ENCODE measurements at places on chromosomes 12 and 14. TPM values are rescaled to one million over a fixed set of nuclear protein-coding genes. Genes with fewer than 3 reads are reported as not detected.

DNA sequence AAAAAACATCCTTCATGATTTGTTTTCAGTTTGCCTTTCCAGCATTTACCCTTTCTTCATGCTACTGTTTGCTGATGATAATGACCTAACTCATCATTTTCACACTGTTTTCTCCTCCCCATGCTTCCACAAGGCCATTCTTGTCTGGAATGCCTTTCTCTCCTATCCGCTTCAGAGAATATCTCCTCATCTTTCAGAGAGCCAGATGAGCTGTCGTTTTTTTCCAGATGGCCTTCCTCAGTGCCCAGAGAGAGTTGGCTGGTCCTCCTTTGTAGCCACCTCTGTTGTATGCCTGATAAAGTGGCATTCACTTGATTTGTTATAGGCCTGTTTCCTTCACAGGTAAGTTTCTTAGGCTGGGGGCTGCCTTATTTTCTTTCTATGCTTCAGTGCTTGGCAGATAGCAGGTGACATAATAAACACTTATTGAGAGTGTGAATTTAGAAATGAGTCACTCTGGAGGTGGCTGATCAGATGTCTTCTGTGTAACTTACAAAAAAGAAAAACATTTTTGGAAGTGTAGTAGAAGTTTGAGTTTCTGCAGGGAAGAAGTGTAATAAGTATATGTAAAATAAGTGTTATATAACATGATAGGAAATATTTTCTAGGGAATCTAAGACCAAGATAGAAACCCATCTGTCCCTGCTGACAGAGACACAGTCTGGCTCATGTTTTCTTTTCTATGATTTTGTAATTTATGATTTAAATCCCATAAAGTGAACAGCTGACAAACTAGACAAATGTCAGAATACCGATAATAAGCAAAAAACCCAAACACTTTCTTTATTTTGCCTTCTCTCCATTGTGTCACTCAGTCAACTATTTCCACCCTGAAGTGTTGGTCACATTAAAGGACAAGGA is 174.5 kb downstream of the DACT1 start:
- DNase-seq: no peak

- no peak for DNase-seq
Observed at GRCh38 chr14:88002421-88003075, 2.4 kb upstream of the GPR65 start.

- DNase-seq: peak; percentile 16
Observed at GRCh38 chr12:92396647-92397252, 251.1 kb upstream of the BTG1 start.

GRCh38 chr12:28082096-28082495 is 108.2 kb upstream of the CCDC91 start:
- no peak for DNase-seq

GRCh38 chr12:12686925-12687324 is 9.1 kb downstream of the GPR19 start:
- DNase-seq: no peak

- no peak for DNase-seq
Observed at GRCh38 chr12:19390051-19390598, 49.2 kb upstream of the AEBP2 start.

DNA sequence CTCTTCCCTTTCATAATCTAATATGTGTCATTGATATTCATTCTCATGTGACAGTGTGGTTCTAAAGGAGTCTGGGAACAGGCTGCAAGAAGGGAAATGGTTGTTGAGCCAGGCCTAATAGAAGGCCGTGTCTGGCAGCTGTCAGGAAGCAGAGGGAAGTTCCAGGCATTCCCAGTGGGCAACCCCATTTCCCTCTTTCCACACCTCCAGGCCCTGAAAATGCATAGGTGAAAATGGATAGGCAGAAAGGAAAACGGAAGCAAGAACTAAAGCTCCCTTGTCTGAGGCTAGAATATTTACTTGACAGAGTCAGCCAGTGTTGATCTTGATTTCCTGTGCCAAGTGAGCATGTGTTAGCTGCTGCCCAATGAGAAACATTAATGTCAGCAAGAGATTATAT is 97.7 kb downstream of the PPM1A start:
- no peak for DNase-seq

GRCh38 chr14:35155962-35156361 is 33.6 kb downstream of the PRORP start:
- no peak for DNase-seq

GRCh38 chr14:96100161-96101064 is 61.3 kb downstream of the C14orf132 start:
- DNase-seq: peak; percentile 76

GRCh38 chr12:74722709-74723108 is 185.1 kb downstream of the ATXN7L3B start:
- DNase-seq: no peak

DNA sequence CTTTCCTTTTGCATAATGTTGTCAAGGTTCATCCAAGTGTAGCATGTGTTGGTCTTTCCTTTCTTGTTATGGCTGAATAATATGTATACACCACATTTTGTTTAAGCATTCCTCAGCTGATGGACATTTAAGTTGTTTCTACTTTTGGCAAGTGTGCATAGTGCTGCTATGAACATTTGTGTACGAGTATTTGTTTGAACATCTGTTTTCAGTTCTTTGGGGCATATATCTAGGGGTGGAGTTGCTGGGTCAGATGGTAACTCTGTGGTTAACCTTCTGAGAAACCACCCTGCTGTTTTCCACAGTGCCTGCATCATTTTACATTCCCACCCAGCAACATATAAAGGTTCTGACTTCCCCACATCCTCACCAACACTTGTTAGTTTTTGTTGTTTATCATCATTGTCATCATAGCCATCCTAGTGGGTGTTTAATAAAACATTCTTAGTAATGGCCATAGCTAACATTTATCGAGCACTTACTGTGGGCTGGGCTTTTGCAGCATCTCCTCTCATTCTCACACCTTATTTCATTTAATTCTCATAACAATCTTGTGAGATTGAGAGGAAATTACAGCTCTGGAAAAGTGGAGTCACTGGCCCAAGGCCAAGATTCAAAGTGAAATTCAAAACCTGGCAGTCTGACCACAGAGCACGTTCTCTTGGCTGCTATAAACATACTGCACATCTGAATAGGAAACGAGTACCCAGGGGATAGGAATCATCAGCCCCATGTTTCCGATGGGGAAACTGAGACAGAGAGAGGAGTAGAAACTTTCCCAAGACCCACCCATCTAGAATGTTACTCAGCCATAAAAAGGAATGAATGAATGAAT is 193.6 kb downstream of the KSR2 start:
- DNase-seq: peak; percentile 59

GRCh38 chr12:79973801-79974200 is 38.9 kb upstream of the PPP1R12A start:
- DNase-seq: no peak

GRCh38 chr14:85867450-85867849 is 337.5 kb downstream of the FLRT2 start:
- peak; percentile 5 for DNase-seq

- DNase-seq: no peak
Observed at GRCh38 chr12:49899921-49900320, 3.8 kb downstream of the FAIM2 start.

DNA sequence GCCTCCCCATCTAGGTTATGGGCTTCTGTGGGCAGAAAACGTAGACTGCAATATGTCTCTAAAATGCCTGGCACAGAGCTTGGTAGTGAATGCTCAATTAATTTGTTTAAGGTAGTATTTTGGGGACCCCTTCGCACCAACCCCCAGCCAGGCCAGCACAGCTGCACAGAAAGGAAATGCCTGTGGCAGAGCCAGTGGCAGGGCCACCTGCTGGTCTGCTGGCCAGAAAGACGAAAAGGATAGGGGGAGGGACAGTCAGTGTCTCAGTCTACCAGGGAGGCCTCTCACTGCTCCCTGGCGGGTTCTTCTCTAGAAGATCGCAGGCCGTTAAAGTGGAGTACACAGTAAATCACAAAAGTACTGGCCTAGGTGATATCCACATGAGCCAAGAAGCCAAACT is 3.5 kb downstream of the RAB15 start:
- no peak for DNase-seq

GRCh38 chr12:77615332-77615731 is 215.4 kb upstream of the NAV3 start:
- peak; percentile 10 for DNase-seq

DNA sequence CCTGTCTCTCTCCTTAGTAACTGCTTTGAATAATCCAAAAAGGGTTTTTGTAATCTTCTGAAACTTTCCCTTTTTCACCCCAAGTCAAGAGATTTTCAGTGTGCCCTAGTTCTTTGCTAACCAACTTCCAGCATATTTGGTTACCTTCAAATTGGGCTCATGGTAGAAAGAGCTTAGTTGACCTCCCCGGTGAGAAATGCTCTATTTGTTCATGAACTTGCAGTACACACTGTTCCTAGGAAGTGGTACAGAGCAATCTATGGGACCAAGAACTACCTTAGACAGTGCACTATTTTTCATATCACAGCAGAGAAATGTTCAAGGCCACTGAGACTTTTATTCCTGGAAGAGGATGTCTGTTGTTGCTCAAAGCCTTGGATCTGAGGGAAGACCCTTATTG is 1.7 kb downstream of the USP5 start:
- no peak for DNase-seq

DNA sequence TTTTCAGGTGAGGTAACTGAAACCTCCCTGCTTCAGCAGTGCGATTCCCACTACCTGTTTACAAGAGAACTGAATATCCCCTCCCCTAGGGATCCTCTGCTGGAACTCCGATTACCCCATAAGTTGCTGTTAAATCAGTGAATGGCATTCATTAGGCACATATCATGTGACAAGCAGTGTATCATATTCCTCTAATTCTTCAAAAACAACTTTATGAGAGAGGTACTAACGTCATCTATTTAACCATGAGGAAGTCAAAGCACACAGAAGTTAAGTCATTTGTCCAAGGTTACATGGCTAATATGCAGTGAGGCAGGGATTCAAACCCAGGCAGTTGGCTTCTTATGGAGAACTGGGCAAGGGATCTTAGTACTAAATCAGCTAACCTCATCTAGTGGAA is 43.9 kb upstream of the PCED1B start:
- no peak for DNase-seq

DNA sequence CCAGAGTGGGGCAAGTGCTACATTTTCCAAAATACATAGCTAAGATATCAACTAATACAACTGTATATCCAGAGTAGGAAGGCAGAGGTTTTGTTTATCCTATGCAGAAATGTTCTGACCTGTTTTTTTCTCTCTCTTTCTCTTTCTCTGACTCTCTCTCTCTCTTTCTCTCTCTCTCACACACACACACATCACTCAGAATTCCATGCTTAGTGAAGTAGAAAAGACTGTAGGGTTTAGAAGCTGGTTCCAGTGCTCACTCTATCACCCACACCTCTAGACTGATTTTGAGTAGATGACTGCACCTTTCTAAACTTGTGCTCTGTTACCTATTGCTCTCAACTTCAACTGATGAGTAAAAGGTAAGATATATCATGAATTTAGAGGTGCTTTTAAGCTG is 356.7 kb downstream of the LRIG3 start:
- no peak for DNase-seq

DNA sequence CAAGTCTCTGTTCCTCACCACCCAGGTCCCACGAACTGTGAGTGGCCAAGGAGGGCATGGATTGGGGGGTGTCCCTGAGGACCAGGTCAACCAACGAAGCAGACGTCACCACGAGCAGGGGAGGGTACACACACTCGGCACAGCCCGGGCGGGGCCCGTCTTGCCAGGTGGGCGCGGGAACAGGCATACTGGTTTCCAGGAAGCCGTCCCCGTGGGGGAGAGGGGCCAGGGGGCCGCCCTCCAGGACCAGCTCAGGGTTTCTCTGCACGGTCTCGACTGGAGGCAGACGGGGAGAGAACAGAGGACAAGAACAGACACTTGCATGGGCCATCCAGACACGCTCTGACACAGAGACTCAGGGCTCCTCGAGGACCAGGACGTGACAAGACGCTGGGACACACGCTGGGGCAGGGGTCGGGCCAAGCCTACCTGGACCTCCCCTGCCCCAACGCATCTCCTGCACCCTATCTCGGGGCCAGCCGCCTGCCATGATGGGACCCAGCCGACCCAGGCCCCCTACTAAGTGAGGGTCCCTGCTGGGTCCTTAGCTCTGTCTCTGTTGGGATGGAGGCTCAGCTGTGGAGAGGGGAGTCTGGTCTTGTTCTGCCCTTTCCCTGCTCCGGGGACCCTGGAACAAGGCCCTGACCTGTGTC is 11.3 kb downstream of the ARL6IP4 start:
- no peak for DNase-seq

Gene TUNAR
- not detected for total RNA-seq

Gene PLEKHH1
- 0.94 TPM for total RNA-seq

Gene KRT5
- total RNA-seq: not detected

Gene PYGL
- total RNA-seq: 43.0 TPM

Gene AVPR1A
- total RNA-seq: not detected

Gene LTA4H
- total RNA-seq: 85.7 TPM

Gene GPR132
- total RNA-seq: not detected

Gene KRT74
- not detected for total RNA-seq

Gene SRRM4
- total RNA-seq: 0.04 TPM

Gene KCNA5
- 0.02 TPM for total RNA-seq

Gene ACACB
- 1.6 TPM for total RNA-seq

Gene KRT79
- not detected for total RNA-seq

Gene PLBD1
- total RNA-seq: not detected
